Right renal cortex interstitium (tissue), 3 donors: ENCODE measurements at places on chromosomes 3 and 15.

DNA sequence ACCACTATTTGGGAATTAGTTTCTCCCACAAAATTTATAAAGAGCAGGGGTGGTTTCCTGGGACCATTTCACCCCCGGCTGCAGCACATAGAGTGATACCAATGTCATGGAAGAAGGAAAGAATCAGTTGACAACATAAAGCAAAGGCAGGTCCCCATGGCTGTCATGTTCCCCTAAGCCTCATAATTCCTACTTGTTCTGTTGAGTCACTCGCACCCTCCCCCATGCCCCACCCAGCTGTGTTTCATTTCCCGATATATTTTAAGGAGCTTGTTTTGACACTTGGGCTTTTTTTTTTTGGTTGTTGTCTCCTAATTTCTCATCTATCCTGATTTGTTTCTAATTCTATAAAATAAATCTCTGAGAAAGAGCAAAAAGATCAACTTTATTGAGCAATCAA, 24.9 kb downstream of the ERC2 start:
- DNase-seq, result no peak

GRCh38 chr3:153970741-153971347, 150.3 kb upstream of the ARHGEF26 start:
- DNase-seq, result no peak

- no peak for DNase-seq
These were observed 318.8 kb upstream of the CTDSPL start for GRCh38 chr3:37542772-37543449.

DNA sequence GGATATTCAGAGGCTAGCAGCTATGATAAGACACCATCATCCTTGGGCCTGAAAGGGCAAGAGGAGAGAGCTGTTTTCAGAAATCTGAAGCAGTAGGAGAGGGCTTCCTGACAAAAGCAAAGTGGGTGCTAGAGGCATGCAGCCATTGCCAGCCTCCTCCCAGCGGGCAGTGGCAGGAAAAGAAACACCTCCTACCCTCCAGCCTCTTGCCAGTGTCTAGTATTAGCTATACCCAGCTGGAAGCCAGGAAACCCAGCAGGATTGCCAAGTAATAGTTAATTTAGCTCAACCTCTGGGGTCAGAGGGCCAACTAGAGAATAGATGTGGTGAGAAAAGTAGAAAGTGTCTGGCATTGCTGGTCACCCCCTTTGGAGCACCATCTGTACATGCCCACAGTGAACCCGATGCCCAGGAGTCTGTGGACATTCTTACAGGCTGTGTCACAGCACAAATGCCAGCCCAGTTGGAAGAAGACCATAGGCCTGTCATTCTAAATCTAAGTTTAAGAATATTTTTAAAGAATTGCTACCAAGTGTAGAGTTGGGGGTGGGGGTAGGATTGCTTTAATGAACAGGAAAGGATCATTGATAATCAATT, 85.3 kb downstream of the HCN4 start:
- no peak for DNase-seq

DNA sequence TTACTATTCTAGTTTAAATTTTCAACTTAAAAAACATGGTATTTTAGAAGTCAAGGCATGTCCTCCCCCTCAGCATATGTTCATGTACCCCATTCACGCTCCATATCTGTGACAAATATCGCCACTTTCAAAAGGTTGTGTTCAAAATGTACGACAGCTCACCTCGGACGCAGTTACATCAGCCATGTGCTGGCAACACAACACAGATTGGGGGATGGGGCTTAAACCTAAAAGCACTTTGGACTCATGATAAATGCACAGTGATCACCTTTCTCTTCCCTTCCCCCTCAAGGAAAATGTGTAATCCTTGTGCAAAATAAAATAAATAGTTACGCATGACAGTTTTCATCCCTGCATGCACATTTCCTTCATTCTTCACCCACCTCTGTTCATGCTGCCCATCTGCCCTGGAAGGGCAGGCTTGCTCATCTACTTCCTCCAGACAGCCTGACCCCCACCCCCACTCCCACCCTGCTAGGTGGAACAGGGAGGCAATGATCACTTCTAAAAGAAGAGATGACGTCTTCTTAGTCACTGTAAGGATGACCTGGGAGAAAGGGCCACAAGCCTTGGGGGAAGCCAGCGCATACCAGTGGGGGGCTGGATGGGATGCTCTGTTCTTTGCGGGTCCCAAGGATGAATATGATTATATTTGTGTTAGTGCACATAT, 271.4 kb upstream of the SEMA6D start:
- DNase-seq, result no peak
